Caki2 (cell line): ENCODE measurements at places on chromosomes 16 and 17. TPM values are rescaled to one million over a fixed set of nuclear protein-coding genes. Genes with fewer than 3 reads are reported as not detected.
A peak's percentile ranks its signal among the peaks of the same experiment; 100 is the strongest.

- DNase-seq, result no peak
Observed at GRCh38 chr17:40480501-40481003, 20.9 kb downstream of the TNS4 start.

DNA sequence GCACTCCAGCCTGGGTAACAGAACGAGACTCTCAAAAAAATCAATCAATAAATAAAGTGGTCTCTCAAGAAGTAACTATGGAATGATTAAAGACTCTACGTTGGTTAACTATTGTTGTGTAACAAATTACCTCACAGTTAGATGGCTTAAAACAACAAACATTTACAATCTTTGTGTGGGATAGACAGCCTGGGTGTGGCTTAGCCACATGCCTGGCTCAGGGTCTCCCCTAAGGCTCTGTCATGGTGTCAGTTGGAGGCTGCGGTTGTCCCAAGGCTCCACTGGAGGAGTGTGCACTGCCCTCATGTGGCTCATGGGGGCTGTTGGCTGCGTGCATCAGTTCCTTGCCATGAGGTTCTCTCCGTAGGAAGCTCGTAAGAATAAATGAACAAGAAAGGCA is 294.5 kb downstream of the SNX29 start:
- DNase-seq, result peak; percentile 66

DNA sequence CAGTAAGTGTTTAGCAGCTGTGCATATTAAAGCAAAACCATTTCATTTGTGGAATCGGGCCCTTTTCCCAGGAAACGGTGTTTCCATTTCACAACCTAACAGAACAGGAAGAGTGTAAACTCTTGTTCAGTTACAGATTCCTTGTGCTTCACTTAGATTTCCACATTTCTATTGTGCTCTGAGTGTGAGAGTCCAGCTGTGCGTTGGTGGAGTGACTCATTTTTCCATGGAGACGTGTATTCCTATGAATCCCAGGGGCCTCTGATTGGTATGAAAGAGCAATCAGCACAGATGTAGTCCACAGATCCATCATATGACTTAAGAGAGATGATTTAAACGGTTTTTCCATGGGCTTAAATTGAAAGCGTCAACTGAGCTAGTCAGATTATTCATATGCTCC is 13.3 kb upstream of the CAVIN1 start:
- DNase-seq, result no peak

DNA sequence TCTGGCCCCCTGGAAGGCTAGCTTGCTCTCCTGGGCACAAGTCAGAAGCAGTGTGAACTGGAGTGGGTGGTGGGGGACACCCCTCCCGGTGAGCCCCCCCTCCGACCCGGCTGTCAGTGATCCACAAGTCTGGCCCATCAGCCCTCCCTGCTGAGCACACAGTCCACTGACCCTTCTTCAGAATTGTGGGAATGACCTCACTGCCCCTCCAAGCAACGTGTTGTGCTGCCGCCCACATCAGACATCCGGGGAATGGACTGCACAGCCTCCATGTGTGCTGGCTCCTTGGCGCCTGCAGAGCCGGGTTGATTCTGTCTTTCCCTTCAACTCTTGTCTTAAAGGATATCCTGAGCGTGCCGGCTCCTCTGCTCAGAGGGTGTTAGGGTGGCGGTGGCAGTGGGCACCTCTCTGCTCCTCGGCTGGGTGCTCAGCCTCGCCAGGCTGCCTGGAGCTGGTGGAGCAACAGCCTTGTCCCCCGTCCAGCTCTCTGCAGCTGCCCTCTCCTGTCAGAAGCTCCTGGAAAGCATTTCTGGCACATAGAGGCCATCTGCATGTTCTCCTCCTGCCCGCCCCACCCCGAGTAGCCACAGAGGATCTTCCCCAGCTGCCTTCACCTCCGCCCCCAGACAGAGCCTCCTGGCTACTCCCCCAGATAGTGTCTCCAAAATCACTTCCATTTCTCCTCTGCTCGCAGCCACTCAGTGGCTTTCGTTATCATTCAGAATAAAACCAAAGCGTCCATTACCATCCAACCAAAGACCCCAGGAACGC is 19.8 kb downstream of the NPTX1 start:
- DNase-seq, result no peak

- DNase-seq, result no peak
Observed at GRCh38 chr17:62045517-62045916, 19.6 kb downstream of the MED13 start.

GRCh38 chr17:10061111-10061845 is 137.1 kb downstream of the GAS7 start:
- DNase-seq, result no peak

GRCh38 chr16:83994087-83994486 is 26.0 kb downstream of the NECAB2 start:
- DNase-seq, result no peak

DNA sequence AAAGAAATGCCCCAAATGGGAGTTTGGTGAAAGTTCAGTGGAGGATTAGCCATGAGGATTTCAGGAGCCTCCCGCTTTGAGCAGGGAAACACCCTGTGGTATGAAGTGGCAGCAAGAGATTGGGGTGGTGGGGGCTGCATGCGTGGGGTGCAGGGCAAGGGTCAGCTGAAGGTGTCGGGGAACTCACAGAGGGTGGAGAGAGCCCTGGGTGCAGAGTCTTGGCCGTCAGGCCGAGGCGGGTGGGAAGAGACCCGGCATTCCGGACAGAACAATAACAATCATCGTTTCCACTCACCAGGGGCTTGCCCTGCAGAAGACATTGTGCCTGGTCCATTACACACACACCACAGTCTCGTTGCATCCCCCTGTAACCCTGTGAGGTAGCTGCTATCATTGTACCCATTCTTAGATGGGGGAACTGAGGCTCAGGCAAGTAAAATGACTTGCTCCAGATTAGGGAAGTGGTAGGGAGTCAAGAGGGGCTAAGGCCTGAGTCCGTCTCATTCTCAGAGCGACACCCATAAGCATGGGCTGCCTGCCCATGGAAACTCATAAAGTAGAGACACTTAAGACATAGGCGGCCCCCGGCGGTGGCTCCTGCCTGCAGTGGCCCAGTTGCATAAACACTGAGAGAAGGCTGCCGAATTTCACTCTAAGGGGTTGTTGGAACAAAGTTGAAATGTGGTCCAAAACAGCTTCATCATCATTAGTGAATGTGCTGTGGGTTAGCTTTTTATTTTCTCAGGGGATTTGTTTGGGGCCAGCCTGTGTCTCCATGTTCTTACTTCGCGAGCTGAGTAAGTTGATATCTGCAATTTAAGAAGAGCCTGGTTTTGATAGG is 93.3 kb downstream of the CMIP start:
- no peak for DNase-seq

DNA sequence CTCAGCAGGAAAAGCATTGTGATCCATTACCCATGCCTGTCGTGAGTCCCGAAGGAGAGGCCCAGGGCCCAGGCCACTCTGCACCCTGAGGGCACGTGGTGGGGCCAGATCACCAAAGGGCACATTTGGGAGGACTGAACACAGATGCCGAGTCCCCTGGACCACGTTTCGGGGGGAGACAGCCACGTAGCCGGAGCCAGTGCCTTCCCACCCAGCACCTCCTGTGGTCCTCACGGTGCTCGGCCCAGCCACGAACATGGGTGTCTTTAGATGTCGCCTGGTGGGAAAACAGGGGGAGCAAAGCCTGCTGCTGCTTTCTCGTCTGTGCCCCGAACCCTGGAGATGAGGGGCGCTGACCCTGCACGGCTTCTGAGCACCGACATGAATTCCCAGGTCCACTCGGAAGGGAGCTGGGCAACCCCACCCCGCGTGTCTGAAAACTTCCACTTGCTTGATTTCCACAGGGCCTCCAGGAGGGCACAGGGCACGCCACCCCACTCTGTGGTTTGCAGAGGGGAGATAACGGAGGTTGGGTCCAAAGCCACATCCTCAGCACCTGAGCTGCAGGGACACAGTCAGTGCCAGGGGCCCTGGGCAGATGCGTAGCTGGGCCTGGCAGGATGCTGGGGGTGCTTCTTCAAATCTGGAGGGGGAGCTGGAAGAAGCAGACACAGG is 14.4 kb downstream of the CBFA2T3 start:
- DNase-seq, result no peak

ZNF469 gene
- 1.6 and 1.7 TPM in 2 replicates for total RNA-seq

TAT gene
- not detected in 2 replicates for total RNA-seq

KRT16 gene
- 1.4 TPM in 1 of 2 replicates, not detected in the other for total RNA-seq
